ENCODE measurements at places on chromosomes 7 and 10.

DNA sequence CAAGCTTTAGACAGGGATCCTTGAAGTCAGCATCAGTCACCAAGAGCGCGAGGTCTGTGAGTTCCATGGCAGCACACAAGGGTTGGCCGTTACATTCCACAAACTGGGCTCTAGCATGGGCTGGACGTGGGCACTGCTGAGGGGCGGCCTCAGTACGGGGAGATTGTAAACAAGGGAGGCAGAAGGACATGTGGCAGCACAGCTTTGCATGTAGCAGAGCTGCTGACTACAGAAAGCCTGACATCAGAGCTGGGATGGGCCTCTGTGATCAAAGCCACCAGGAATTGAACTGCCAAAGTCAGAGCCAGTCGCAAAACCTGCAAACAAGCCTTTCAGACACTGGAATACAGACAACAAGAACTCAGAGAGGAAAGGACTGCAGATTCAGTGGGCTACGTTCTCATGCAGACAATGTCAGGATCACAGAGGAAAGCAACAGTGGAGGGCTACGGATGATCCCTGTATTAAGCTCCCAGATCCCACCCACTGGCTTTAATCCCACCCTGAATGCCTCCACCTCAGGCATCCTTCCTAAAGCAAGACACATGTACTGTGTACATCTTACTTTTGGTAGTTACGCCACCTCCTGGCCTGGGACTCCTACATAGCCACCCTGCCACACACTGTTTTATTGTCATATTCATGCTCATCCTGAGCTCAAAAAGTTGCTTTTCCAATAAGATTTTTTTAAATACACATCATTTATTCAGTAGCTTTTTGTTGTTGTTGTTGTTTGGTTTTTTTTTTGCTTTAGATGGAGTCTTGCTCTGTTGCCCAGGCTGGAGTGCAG, 291.1 kb upstream of the IMMP2L start:
- DNase-seq: no peak

- DNase-seq: no peak
Measured at GRCh38 chr7:130410868-130411541, 29.8 kb downstream of the CEP41 start.

- DNase-seq: no peak
Measured at GRCh38 chr10:131675104-131675503, 225.7 kb upstream of the PPP2R2D start.

DNA sequence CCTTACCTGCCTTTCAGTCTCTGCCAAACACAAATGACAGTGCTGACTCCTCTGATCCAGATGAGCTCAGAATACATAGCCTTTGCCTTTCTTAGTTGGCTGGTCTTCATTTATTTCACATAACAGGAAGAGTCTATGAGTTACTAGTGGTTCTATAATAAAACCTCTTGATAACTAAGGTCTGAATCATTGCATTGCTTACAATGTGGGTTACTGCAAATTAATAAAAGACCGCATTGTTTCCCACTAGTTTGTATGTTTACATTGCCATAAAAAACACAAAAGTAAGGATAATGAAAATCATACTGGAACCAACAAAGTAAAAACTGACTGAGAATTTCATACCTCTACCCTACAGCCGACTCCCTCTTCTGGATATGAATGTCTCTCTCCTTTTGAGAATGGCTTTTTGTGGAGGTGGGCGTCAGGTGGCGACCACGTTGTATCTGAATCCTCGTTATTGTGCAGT, 62.0 kb upstream of the AKR1E2 start:
- no peak for DNase-seq

DNA sequence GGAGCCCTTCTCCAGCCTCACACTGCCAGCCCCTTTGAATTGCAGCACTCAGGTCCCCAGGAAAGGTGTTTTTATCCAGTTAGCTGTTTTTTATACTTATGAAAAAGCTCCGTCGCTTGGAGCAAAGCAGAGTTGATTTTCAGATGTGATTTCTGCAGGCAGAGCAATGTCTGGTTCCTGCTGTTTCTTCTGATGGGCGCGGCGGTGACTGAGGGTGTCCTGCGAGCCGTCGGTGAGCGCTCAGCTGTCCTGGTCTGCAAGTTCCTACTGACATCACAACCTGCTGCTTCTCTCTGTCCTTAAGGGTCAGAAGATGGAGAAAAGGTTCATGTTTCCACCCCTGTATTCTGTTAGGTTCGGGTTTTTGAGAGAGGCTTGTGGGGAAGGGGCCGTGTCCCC, 109.6 kb upstream of the FAM20C start:
- DNase-seq: no peak

GRCh38 chr7:88452646-88453045, 146.0 kb upstream of the STEAP4 start:
- DNase-seq: no peak

DNA sequence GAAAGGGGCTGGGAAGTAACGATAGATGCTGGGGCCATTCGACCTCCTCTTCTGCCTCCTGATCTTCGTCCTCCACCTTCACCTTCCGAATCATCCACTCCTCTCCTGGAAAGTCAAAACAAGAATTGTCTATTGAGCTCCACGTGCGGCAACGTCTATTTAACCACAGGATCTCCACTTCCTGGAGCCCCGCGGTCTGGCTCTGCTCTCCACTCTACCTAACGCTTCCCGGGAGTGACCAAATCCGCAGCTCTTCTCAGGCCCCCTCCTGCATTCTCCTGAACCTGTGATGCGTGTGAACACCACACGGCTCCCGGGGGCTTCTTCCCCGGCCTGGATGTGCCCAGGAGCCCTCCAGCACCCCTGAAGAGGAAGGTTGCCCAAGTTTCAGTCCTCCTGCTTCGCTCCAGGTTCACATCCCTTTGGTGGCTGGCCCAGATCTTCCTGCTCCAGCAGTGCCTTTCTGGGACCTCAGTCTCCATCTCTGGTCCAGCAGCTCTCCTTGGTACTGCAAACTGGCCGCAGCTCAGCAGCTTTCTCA, 7.2 kb downstream of the ZNF467 start:
- DNase-seq: no peak
